ENCODE measurements at places on chromosomes 5 and 9. TPM values are rescaled to one million over a fixed set of nuclear protein-coding genes. Genes with fewer than 3 reads are reported as not detected.

The GRXCR2 gene
- total RNA-seq, result not detected

The AQP7 gene
- total RNA-seq, result 0.95 TPM

The NMUR2 gene
- not detected for total RNA-seq

The C6 gene
- not detected for total RNA-seq

The CENPK gene
- total RNA-seq, result 19.4 TPM

The MYMK gene
- not detected for total RNA-seq

The SRP19 gene
- total RNA-seq, result 88.0 TPM

The CPLANE1 gene
- 2.9 TPM for total RNA-seq

The SWI5 gene
- 43.6 TPM for total RNA-seq

The GADD45G gene
- not detected for total RNA-seq

The OGN gene
- total RNA-seq, result not detected

The SPINK6 gene
- not detected for total RNA-seq

The OTP gene
- 0.12 TPM for total RNA-seq

The C1QTNF2 gene
- total RNA-seq, result not detected

The NPDC1 gene
- 73.0 TPM for total RNA-seq

The PCDHA1 gene
- 0.48 TPM for total RNA-seq

The F2R gene
- total RNA-seq, result 56.4 TPM

The PCDHB12 gene
- not detected for total RNA-seq

The FOXD4 gene
- 0.34 TPM for total RNA-seq

The BOD1 gene
- 74.3 TPM for total RNA-seq

The CDH9 gene
- total RNA-seq, result not detected

The SLCO4C1 gene
- total RNA-seq, result 0.04 TPM

The PCDHGA1 gene
- 0.30 TPM for total RNA-seq

The GRM6 gene
- not detected for total RNA-seq

The AQP3 gene
- total RNA-seq, result 21.4 TPM

The CCDC180 gene
- 0.38 TPM for total RNA-seq

The OSMR gene
- 77.8 TPM for total RNA-seq

The ENHO gene
- 2.9 TPM for total RNA-seq

The CDKN2B gene
- total RNA-seq, result not detected

The BHMT gene
- not detected for total RNA-seq

The LHX3 gene
- 0.14 TPM for total RNA-seq

The SHOC1 gene
- not detected for total RNA-seq

The LCN9 gene
- total RNA-seq, result not detected

The IFNE gene
- total RNA-seq, result 2.1 TPM

The GDA gene
- total RNA-seq, result 1.5 TPM

The DMRT3 gene
- not detected for total RNA-seq

The ZNF474 gene
- total RNA-seq, result 0.12 TPM

The SLC22A5 gene
- 41.0 TPM for total RNA-seq

The SPINK5 gene
- total RNA-seq, result not detected
